ENCODE measurements at places on chromosomes 3 and 15.

DNA sequence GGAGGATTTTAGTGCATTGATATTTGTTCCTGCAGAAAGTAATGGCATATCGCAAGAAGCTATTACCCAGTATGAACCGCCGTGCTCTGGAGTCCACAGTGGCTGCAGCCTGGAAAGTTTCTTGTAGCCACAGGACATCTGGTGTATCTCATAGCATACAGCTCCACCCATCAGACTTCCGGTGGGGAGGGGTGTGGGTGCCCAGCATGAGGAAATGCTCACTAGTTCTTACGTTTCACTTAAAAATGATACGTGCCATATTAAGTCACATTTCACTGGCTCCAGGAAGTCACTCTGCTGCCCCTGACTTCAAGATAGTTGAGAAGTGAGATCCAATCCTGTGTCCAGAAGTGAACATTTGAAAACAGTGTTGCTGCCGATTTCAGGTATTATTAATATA lies 990.4 kb downstream of the GBE1 start:
- no peak for DNase-seq

- DNase-seq = no peak
Measured at GRCh38 chr3:64422192-64422591, 196.9 kb upstream of the PRICKLE2 start.

DNA sequence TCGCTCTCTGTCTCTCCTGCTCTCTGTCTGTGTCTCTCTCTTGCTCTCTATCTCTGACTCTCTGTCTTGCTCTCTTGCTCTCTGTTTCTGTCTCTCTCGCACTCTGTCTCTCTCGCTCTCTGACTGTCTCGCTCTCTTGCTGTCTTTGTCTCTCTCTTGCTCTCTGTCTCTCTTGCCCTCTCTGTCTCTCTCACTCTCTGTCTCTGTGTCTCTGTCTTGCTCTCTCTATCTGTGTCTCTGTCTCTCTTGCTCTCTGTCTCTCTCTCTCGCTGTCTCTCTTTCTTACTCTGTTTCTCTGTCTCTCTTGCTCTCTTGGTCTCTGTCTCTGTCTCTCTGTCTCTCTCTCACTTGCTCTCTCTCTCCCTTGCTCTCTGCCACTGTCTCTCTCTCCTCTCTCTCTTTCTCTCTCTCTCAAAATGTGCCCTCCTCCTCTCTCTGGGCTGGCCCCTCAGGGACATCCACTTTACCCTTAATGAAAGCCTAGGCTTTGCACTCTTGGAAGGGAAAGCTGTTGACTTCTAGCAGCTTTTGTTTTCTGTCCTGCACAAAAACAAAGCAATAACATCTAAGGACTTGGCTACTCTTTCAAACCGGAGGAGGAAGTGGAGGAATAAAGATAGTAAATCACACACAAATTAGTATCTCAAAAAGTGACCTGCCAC lies 73.9 kb upstream of the NR2E3 start:
- DNase-seq = no peak

- DNase-seq = no peak
Measured at GRCh38 chr3:42678447-42678846, 6.9 kb upstream of the KLHL40 start.

DNA sequence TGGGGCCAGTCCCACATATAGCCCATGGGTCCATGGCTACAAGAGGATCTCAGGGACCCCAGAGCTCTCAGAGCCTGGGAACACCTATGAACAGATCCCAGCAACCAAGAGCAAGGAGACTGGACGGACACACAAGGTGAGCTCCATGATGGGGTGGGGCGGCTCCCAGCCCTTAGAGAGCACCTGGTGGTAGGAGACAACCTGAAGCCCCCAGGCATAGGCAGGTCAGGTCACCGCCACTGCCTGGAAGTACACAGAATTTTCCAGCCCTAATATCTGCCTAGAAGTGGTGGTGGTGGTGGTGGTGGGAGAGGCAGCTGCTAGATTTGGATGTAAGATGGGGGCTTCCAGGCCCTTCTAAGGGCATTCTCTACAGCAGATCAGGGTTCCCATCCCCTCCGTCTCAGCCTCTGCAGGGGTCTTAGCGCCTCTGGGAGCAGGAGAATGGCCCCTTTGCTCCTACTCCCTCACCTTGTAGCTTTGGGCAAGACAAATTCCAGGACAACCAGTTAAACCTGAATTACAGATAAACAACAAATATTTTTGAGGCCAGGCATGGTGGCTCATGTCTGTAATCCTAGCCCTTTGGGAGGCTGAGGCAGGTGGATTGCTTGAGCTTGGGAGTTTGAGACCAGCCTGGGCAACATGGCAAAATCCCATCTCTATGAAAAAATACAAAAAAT lies 9.2 kb downstream of the SH2D7 start:
- no peak for DNase-seq

DNA sequence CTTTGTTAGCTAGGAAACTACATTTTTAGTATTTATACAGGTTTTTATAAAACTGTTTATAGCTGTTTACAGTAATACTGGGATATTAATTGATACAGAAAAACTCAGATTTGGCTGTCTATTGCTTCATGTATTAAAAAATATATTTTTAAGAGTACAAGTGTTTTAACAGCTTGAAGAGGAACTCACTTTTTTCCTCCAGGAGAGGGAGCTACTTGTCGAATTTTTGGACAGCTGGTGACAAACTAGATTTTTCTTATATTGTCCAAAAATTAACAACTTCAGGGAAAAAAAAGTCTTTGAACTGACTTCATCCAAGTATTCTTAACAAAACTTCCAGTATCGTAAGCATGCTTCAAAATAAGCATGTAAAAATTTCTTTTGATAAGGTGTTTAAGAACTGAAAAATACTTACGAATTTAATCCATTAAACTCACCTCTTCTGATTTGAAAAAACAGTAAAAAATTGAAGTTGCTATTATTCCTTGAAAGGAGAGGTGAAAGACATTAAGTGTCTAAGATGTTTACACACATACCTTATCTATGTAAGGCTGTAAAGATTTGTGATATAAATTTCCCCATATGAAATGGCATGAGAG lies 4.0 kb downstream of the DIPK2A start:
- DNase-seq = peak; percentile 66

- DNase-seq = no peak
Measured at GRCh38 chr3:49619649-49620048, 54.5 kb upstream of the APEH start.

- no peak for DNase-seq
Measured at GRCh38 chr3:45548681-45549075, 45.9 kb upstream of the LIMD1 start.

DNA sequence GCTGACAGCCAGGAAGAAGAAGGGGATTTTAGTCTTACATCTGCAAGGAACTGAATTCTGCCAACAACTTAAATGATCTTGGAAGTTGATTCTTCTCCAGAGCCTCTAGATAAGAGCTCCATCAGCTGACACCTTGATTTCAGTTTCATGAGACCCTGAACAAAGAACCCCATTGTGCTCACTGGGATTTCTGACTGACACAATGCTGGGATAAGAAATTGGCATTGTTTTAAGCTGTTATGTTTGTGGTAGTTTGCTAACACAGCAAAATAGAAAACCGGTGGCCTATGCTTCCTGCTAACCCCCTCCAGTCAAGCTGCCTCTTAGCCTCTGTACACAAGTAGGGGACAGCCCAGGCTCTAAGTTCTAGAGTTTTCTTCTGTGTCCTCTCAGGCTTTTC lies 36.2 kb downstream of the MASP1 start:
- no peak for DNase-seq

DNA sequence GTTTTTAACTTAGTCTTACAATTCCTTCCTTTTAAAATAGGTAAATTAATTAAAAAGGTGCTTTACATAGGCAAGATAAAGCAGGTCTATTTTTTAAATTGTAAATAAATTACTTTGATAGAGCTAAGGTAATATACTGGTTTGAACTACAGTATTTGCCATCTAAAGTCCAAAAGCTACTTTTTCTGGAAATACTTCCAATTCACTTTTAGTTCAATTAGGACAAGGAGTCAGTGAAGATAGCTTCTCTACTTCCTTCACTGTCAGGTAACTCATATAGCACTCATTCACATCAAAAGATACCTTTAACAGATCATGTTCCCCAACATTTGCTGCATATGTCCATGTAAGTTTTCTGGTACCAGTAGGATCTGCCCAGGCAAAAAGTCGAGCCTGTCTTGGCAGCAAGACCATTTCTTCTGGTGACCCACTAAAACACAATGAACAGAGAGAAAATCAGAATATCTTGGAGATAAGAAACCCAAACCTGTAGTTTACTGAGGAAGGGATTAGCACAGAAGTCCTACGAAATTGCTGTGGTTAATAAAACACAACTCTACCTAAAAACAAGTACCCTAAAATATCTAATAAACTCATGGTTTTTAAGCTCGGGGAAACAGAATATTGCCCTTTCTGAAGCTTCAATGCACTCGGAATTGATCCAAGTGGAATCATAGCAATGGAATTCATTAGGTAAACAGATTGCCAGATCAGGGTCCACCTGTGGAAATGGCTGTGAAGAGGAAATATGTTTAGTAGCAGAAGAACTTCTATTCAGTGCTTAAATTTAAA lies 153.1 kb downstream of the VPS13C start:
- DNase-seq = peak; percentile 31

GRCh38 chr15:98815207-98815606 lies 166.9 kb downstream of the IGF1R start:
- DNase-seq = no peak

DNA sequence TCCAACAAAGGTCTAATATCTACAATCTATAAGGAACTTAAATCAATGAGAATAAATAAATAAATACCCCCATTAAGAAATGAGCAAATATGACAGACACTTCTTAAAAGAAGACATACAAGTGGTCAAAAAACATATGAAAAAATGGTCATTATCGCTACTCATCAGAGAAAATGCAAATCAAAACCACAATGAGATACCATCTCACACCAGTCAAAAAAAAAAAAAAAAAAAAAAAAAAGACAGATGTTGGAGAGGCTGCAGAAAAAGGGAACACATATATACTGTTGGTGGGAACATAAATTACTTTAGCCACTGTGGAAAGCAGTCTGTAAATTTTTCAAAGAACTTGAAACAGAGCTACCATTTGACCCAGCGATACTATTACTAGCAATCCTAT lies 31.6 kb upstream of the OR5H6 start:
- DNase-seq = no peak

GRCh38 chr3:25151281-25151902 lies 276.7 kb upstream of the RARB start:
- DNase-seq = peak; percentile 43

DNA sequence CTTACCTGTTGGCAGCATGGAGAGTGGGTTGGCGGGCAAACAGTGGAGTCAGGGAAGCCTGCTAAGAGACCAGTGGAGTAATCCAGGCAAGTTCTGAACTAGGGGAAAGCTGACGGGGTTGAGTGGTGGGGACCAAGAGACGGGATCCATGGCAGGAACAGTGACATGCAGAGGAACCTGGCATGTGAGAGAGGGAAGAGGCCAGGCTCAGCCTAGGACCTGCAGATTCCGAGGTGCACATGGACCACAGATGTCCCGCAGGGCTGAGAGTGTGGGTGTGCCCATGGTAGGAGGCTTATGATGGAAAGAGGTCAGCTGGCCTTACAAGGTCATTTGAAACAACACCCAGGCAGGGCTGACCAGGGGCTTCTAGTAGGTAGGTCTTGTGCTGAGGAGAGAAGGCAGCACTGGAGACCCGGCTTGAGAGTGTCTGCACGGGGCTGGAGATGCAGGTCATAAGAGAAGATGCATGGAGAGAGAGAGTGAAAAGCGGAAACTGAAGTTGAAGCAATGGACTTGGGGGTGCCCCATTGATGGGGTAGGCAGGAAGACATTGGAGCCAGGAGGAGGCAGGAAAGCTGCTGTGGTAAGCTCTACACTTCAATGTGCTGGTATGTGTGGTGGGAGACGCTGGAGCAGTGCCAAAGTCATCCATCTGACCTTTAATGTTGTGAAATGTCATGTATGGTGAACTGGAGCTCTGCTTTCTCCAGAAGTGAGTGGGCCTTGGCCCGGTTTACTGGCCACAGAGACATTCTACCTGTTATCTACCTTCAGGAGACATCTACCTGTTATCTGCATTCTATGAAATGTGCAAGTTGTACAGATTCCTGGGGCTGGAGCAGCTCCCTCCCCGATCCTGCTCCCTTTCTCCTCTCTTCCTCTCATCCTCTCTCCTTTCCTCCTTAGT lies 4.6 kb downstream of the SPSB4 start:
- DNase-seq = no peak

- DNase-seq = no peak
Measured at GRCh38 chr3:110849064-110849463, 222.6 kb upstream of the NECTIN3 start.

GRCh38 chr3:71421820-71422566 lies 161.5 kb downstream of the FOXP1 start:
- no peak for DNase-seq

DNA sequence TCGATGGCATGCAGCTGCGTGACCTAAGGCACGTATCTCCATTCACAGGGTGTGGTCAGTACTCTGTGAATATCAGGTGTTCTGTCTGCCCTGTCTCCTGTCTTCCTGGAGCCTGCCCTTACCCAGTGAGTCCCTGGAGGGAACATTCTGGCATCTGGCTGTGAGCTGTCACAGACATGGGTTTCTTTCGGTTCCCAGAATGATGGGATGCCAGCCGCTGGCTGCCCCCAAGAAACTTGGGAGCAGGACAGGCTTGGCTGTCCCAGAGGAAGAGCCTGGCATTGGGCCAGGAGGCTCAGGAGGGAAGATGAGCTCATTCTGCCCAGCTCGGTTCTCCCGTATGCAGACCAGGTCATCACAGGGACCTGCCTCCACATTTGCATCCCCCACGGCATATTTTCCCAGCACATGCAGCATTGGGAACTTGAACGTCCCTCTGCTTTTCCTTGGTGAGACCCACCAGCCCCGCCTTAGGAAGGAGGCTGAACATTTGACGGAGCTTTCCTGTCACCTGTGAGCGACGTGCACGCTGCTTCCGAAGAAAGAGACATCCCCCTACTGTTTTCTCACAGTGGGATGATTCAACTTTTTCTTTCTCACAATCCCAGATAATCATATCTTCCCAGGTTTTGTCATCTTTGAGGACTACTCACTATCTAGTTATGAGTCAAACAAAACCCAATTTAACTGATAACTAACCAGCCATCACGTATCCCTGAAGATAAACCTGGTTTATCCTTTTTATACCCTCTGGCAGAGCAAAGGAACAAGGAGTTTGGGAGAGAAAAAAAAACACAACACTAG lies 22.0 kb upstream of the PGPEP1L start:
- no peak for DNase-seq

- DNase-seq = no peak
Measured at GRCh38 chr3:8489278-8489792, 12.3 kb upstream of the LMCD1 start.

DNA sequence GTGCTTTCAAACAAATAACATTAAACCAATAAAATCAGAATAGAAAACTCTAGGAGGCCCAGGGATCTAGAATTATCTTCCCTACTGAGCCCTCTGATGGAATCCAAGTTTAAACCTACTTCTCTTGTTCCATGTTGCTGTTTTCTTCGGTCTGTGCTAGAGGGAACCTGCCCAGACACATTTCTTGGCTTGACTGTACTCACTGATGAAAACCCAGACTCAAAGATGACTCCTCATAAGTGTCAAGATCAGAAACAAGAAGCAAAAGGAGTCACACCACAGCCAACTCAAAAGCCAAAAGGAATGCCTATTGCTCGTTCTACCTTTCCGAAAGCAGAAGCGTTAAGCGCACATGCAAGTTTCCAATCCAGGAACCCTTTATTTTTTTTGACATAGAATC lies 31.6 kb downstream of the SCAP start:
- no peak for DNase-seq

GRCh38 chr3:42489116-42489936 lies 13.1 kb upstream of the VIPR1 start:
- DNase-seq = no peak

- peak; percentile 28 for DNase-seq
Measured at GRCh38 chr3:120145542-120146285, 51.5 kb upstream of the GSK3B start.
